ENCODE measurements at places on chromosomes 4 and X.

GRCh38 chrX:78595901-78596502 is 63.1 kb downstream of the RTL3 start:
- no peak for DNase-seq

DNA sequence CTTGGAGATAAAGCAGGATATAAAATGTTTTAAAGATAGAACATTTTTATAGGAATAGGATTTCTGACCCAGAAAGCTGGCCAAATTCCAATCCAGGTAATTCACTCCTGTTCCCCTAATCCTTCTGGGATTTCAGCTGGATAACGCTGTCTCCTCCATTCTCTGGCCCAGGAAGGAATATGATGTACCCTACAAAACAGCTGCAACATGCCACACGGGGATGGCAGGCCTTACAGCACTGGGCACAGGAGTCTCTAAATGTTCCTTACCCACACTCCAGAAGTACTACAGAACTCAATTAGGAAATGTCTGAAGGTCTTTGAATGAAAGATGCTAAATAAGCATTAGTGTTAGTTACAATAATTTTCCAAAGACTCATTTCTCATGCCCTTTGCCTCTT is 15.8 kb downstream of the CAMK2D start:
- DNase-seq: no peak

- no peak for DNase-seq
Observed at GRCh38 chr4:134202166-134202956, 772 bp upstream of the PABPC4L start.

DNA sequence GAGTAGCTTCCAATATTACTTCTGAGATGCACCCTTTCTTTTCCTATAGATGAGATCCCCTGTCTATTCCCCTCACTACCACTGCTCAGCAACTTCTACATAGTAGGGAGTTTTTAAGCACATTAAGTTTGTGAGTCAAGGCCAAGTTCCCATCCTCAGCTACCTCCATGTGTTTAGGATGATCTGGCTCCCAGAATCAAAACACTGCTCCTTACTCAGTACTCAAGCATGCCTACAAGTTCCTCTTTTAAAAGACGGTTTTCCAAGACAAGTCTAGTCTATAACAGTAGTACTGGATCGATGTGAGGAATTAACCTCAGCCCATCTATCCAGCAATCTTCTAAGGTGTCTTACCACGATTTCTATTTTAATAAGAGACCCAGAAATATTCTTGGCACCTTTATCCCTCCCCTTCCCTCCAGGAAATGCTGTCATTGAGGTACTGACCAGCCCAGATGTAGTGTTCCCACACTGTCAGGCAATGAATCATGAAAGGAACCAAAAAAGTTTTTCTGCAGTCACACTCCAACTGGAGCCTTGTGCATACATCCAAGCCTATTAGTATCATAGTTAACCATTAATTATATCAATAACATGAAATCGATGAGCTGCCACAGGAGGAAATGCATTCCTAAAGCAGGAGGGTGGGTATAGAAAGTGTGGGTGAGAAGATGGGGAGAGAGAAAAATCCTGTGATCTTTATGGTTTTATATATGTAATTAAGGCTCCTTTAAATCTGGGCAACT is 29.6 kb downstream of the AREG start:
- DNase-seq: no peak

- no peak for DNase-seq
Observed at GRCh38 chrX:132497432-132497831, 8.6 kb upstream of the MBNL3 start.

- DNase-seq: no peak
Observed at GRCh38 chr4:10140866-10141759, 24.5 kb upstream of the WDR1 start.

- no peak for DNase-seq
Observed at GRCh38 chr4:38949411-38950051, 81.9 kb downstream of the FAM114A1 start.

DNA sequence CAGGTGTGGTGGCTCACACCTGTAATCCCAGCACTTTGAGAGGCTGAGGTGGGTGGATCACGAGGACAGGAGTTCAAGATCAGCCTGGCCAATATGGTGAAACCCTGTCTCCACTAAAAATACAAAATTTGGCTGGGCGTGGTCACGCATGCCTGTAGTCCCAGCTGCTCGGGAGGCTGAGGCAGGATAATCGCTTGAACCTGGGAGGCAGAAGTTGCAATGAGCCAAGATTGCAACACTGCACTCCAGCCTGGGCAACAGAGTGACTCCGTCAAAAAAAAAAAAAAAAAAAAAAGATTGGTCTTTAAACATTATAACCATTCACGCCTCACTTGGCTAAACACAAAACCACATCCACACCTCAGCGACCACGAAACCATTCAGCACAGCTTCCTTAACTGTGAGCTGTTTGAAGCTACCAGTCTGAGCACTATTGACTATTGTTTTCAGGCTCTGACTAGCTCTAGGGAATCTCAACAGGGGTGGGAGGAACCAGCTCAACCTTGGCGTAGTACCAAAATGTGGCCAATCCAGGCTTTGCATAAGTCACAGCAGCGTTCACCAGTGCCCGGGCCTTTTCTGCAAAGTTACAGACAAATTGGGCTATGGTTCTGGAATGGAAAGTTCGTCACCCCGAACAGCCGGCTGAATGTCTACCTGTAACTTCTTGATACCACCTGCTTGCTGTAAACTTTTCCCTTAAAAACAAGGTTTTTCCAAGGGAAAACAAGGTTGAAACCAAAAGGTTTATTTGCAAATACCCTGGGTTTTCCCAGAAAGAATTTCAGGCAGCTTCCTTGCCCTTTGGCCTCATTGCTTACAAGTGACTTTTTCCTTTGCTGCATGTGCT is 73.6 kb upstream of the DHX15 start:
- no peak for DNase-seq

DNA sequence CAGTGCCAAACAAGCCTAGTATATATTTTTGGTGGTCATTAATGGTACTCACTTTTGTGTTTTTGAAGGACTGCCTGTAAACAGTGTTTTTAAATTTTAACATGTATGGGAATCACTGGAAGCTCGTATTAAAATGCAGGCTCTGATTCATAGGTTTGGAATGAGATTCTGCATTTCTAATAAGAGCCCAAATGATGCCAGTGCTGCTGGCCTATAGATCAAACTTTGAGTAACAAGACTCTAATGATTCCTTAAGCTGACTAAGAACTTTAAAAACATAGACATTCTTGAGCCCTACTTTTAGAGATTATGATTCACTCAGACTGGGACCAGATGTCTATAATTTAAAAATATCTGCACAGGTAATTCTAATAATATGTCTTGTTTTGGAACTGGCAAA is 823.2 kb upstream of the LCORL start:
- no peak for DNase-seq

All from stimulated activated CD4-positive, alpha-beta T cell treated with anti-CD3 and anti-CD28 coated beads, Interleukin-12 subunit alpha, Interleukin-12 subunit beta, amount 100 ng/mL, for 4 hours (primary cell).